T-helper 9 cell (primary cell): ENCODE measurements at places on chromosomes 7 and 10.

GRCh38 chr10:28587970-28588290, 55.0 kb downstream of the WAC start:
- no peak for DNase-seq

DNA sequence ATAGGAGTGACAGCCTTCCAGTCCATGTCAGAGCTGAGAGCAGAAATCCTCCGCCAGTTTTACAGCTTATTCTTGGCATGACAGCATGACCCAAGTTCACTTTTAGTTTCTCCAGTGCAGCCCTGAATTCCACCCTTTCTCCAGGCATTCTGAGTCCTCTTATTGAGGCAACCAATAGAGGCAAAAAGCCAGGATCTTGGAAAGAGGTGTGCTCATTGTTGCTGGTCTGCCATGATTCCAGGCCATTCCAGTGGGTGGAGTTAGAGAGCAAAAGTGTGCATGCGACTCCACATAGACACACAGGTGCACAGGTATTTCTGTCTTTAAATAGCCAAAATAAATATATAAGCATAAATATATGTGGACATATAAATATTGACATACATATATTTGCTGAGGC, 224.7 kb upstream of the ADARB2 start:
- no peak for DNase-seq

- DNase-seq: no peak
Measured at GRCh38 chr7:1160670-1161021, 650 bp upstream of the ZFAND2A start.

- DNase-seq: no peak
Measured at GRCh38 chr7:81111358-81111757, 192.5 kb upstream of the SEMA3C start.

- no peak for DNase-seq
Measured at GRCh38 chr7:89165421-89165820, 369.9 kb upstream of the TEX47 start.

DNA sequence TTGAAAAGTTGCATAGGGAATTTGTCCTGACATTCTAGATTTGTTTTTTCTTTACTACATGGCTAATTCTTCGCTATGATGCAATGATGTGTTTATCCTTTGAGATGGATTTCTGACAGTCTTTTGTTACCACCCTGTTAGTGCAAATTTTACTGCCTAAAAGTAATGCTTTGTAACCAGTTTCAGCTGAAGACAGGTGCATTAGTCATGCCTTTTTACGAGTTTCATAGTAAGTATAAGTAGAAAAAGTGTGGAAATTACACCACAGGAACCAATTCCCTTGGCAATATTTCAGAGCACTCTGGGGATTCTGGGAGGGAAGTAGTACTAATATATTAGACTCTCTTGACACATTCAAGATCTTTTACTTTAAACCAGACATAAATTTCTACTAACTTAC, 257.8 kb upstream of the DKK1 start:
- DNase-seq: no peak

DNA sequence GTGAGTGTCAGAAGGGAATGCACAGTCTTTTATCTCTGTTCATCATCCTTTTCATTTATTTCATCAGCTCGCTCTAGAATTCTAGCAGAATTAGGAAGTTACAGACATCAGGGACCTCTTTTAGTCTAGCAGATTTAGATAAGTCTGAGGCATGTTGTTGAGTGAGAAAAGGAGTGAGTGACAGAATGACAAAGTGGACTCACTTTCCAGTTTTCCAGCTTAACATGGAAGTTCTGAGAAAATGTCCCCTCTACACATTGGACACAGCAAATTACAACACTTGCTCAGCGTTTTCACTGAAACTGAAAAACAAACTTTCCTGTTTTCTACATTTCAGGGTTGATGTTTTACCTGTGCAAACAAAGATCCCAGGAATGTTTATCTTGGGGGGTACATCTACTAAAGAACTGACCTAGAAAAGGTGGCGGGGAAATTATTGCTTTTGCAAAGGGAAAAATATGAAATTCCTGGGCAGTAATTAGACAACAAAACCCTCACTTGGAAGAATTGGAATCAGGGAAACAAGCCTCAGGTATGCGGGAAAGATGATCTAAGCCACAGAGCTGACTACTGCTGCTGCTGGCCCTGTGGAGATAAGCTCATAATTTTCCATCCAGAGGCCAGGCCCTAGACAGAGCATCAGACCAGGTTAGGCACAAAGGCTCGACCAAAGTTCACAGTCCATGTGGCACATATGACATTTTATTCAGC, 14.6 kb upstream of the CYP3A5 start:
- DNase-seq: no peak

- no peak for DNase-seq
Measured at GRCh38 chr7:121406461-121406860, 10.4 kb upstream of the FAM3C start.

DNA sequence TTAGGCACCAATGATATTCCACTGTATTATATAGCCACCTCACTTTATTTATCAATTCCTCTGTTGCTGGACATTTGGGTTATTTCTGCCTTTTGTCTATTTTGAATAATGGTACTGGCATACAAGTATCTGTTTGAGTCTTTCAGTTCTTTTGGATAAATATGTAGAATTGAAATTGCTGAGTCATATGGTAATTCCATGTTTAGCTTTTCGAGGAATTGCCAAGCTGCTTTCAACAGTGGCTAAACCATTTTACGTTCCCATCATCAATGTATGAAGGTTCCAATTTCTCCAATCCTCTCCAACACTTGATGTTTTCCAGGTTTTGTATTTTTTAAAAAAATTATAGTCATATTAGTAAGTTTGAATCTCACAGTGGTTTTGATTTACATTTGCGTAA, 42.3 kb downstream of the JMJD1C start:
- no peak for DNase-seq

- no peak for DNase-seq
Measured at GRCh38 chr10:110344622-110345021, 39.9 kb upstream of the SMNDC1 start.

- DNase-seq: no peak
Measured at GRCh38 chr7:18590744-18591340, 95.3 kb downstream of the HDAC9 start.

DNA sequence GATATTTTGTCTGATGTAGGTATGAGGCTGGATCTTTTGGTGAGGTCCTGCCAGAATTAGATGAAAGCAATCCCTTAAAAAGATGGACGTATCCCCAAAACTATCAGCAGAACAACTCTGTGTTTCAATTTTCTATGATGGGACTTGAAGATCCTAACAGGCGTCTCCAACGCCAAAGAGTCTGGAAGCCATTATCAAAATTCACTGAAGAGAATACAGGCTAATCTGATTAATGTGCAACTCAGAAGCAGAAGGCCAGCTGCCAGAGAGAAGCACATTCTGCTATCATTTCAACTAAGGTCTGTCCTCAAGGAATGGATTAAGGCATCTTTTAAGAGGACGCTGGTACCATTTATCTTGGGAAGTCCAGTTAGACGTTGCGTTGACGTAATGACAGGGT, 119.7 kb downstream of the FGFR2 start:
- no peak for DNase-seq

DNA sequence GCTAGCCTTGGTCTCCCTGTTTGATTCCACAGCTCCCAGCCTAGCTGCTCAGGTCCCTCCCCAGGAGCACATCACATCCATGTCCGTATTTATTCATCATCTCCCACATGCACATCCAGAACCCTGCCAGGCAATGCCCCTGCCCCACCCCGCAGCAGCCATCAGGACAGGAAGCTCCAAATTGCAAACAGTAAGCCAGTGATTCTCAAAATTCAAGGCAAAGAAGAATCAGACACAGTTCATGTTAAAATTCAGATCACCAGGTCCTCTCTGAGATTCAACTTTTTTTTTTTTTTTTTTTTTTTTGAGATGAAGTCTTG, 17.7 kb downstream of the LRRC20 start:
- no peak for DNase-seq

DNA sequence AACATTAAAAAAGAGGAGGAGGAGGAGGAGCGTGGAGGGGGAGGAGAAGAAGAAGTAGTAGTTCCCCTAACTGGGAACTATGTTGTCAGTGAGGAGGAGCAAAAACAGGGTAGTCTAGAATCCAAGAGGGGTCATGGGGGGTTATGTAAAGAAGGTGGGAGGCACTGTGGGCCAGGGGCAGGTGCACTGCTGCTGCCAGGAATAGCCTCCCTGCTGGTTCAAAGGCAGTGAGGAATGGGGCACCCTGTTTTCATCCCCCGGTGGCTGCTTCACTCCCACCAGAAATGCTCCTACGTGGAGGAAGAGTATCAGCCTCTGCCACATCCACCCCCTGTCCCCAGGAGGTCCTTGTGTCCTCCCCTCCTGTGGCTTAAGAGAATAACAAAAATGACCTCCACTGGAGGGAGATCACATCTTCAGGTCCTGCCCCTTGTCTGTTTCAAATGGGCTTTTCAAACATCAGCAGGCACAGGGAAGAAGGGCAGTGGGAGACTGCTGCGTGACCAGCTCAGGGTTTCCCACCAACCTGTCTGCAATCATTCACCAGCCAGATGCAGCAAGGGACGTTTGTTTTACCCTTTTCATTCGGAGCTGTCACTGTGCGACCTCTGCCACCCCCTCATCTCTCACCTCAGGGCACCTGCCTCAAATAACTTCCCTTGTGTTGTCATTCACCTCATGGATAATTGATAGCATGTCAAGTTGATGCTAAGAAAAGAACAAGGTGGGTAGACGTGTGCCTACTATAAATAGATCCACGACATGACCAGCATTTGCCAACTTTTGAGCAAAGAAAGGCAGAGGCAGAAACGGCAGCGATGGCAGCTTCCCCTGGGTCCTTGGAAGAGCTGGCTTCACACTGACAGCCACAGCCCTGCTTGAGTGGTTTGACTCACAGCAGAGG, 92.6 kb downstream of the DGKI start:
- no peak for DNase-seq

- DNase-seq: peak; percentile 13
Measured at GRCh38 chr10:14838582-14839304, 637 bp downstream of the HSPA14 start.

GRCh38 chr7:75920431-75921161, 5.6 kb downstream of the POR start:
- no peak for DNase-seq

GRCh38 chr10:48655411-48656240, 29.0 kb upstream of the WDFY4 start:
- no peak for DNase-seq

DNA sequence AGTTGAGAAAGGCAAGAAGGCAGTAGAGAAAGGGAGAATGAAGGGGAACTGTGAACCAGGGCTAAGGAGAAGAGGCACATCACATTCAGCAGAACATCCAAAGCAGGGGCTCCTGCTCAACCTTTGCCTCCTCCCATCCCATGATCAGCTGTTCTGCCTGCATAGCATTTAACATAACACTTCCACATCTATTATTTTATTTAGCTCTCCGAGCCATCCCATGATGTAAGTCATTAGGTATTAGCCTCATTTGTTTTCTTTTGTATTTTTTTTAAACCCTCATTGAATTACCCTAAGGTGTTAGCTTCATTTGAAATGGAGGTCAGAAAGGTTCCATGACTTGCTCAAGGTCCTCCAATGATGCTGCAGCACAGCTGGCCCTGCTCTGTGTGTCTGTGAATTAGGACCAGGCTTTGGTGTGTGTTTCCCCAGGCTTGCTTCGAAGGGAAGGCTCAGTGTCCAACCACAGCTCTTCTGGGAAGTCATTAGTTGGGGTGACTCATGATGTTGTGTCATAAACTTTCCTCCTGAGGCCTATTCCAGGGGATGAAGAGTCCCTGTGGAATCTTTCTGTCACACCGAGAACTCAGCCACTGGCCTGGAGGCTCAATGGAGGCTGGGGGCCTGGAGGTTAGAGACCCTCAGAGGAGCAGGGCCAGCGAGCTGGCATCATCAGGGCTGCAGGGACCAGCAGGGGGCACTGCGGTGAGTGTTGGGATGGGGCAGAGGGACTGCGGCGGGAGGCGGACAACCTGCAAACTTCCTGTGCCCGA, 16.5 kb downstream of the NPFFR1 start:
- no peak for DNase-seq

DNA sequence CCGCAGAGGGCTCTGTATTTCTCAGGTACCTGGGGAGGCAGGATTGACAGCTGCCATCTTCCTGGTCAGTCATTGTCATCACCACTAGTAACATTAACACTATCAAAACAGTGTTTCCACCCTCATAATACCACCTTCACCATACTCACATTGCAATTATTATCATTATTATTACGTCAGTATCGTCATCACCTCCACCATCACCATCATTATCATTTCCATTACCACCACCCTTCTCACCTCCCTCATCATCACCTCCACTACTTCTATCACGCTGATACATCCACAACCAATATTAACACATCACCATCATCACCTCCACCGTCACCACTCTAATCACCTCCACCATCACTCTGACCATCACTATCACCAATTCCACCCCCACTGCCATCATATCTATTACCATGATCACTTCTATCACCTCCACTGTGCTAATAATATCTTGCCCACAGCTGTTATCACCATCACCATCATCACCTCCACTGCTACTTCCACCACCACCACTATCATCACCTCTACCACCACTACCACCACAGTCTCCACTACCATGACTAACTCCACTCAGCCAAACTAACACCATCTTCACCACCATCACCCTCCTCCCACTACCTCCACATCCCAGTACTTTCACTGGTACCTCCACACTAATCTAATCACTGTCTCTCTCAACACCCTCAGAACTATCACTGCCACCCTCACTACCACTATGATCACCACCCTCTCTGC, 196.4 kb downstream of the RPS24 start:
- no peak for DNase-seq

GRCh38 chr7:137388916-137389315, 45.4 kb upstream of the PTN start:
- no peak for DNase-seq

GRCh38 chr7:159017741-159018140, 126.9 kb downstream of the VIPR2 start:
- no peak for DNase-seq

- DNase-seq: no peak
Measured at GRCh38 chr10:59258890-59259289, 82.4 kb downstream of the PHYHIPL start.

DNA sequence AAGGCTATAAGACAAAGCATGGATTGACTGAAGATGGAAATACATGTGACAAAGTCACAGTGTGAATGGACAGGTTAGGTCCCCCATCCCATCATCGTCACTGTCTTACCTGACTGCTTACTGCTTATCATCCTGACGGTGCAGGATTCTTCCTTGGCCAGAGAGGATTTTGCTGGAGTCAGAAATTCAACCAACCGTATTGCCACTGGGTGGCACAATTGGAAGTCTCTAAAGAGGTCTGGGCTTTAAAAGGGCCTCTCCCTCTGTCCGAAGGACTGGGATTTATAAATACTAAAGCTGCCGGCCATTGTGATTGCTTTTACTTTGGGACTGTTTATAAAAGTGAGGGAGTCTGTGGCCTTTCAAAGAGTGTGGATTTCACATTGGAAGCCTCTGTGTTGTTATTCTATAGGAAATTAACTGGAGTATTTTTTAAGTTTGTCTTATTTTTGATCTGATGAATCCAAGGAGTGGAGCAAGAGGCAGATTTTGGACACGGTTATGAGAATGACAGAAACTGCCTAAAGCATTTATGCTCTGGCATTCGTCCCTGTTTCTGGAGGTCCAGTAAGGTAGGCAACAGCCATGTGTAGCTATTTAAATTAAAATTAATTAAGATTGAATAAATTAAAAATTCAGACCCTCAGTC, 113.3 kb upstream of the CREB5 start:
- no peak for DNase-seq
